ENCODE measurements at places on chromosomes 13 and 19.

- DNase-seq = no peak
Observed at GRCh38 chr13:109654341-109655205, 131.8 kb downstream of the IRS2 start.

GRCh38 chr13:80586356-80586755 lies 245.4 kb upstream of the SPRY2 start:
- DNase-seq = no peak

DNA sequence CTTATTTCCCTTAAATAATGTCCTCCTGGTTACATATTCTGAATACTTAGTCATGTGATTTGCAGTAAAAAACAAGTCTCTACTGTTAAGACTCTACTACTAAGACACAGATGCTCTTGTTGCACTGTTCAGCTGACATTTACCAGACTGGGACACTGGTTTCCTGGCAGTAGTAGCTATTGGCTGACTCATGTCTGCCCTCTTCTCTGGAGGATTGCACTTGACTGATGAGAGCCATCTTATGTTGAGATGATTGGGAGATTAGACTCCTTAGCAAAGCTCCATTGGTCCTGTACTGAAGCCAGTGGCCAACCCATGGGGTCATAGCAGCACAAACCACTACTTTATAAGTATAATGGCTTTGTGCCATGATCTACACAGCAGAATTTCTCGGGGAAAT lies 1672.6 kb upstream of the PCDH20 start:
- no peak for DNase-seq

DNA sequence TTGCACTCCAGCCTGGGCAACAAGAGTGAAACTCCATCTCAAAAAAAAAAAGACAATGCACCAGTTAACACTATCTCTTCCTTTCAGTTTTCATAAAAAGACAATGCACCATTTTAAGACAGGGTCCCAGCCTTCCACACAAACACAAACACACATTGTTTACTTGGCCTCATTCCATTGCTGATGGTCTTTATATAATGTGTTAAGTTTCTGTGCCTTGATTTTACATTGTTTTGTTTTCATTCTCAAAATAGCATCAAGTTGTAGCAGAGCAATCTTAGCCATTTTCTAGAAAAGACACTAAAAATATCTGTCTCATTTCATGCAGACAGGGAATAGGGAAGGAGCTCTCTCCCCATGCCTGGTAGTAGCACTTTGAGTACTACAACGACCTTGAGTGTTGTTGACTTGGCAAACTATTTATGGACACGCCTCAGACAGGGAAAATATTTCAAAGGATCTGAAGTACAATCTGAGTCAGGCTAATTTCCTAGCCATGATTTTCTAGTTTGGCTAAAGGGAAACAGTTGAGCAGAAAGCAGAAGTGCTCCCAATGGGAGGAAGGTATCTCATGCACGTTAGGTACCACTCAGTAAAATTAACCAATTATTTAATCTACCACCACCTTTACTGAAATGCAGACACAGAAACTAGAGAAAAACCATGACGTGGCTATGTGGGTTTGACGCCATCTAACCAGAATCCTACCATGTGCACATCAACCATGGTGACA lies 120.6 kb downstream of the ABCC4 start:
- DNase-seq = no peak

DNA sequence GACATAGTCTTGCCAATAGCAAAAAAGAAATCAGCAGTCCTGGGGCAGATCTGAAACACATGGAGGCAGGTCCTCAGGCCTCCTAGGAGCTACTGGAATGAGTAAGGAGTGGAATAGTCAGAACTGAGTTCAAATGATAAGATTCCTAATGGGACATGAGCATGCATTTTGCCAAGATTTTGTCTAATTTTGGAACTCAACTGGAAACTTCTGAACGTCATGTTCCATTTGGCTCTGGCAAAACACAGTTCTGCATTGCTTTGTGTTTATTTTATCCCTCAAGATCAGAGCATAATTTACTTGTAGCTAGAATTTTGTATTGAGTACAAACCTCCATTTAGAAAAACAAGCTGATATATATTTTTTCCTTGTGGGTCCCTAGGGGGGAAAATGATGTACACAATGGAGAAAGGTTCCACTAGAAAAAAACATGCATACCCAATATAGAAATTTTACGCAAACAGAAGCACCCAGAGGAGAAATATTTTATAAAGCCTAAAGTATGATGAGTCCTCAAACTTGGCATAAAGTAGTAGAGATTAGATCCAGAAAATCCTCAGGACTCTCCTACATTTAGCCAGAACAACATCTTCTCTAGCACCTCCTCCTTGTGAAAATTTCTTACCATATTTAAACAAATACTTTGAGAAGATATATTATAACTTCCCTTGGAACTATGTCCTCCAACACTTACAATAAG lies 149.0 kb upstream of the SERP2 start:
- no peak for DNase-seq

DNA sequence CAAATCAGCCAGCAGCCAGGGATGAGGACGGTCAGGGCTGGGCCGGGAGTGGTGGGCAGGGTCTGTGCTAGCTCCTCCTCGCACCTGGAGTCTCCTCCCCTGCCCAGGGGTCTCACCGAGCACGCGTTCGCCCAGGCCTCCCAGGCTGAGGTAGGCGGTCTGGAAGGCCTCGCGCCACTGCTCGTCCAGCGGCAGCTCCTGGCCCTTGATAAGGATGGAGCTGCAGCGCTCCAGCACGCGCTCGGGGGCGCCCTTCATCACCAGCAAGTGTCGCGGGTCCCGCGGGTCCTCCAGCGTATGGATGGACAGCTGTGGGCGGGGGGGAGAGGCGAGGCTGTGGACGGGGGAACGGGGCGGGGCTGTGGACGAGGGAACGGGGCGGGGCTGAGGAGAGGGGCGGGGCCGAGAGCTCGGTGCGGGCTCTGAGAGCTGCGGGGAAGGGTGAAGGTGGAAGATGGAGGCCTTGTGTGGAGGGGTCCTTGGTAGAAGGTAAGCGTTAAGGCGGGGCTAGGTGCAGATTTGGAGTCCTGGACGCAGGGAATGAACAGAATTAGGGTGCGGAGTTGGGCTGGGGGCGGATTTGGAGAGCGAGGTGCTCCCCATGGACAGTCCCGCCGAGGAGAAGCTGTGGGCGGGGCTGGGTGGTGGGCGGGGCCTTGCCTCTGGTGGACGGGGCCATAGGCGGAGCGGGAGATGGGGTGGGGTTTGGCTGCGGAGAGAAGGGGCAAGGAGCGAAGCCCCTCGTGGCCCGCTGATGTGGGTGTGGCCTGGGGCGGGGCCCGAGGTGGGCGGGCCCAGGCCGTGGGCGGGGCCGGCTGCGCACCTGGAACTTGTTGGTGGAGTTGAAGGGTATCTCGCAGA lies 5.7 kb downstream of the ATP4A start:
- DNase-seq = no peak

GRCh38 chr13:102517959-102518358 lies 78.8 kb upstream of the TPP2 start:
- DNase-seq = no peak

GRCh38 chr19:38395381-38396114 lies 7.1 kb downstream of the SPRED3 start:
- no peak for DNase-seq

DNA sequence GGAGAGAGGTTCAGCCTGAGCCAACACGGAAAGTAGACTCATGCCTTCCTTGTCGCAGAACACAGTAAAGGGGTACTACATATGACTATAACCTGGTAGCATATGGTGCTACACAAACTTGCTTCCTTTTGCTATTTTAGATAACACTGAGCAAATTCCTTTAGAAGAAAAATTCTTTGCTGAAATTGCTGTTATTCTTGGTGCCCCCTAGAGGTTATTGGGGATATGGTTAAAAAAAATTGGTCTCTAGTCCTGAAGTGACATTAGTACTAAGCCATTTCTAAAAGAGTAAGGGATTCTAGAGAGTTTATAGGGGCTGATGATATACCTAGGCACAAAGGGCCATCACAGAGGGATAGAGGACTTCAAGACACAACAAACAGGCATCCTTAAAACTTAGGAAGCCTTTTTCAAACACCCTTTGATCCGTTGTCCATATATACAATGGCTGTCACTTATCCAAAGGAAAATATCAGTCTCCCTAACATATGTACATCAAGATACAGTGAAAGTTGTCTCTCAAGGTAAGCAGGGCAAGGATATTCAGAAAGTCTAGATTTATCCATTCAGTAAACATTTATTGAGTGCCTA lies 13.9 kb upstream of the HS6ST3 start:
- no peak for DNase-seq

DNA sequence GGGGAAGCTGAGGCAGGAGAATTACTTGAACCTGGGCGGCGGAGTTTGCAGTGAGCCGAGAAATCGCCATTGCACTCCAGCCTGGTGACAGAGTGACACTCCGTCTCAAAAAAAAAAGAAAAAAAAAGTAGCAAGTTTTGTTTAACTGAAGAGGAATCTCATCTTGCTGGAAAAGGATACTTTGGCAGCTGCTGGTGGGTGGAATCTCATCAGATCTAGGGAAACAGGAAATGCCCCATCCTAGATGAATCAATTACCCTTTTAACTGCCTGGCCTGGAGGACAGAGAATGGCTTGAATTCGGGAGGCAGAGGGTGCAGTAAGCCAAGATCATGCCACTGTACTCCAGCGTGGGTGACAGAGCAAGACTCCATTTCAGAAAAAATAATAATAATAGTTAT lies 8.4 kb downstream of the ZNF320 start:
- no peak for DNase-seq

GRCh38 chr19:5575590-5575989 lies 7.8 kb upstream of the TINCR start:
- DNase-seq = no peak
